Stimulated activated CD4-positive, alpha-beta T cell treated with anti-CD3 and anti-CD28 coated beads, Interleukin-15, amount 100 ng/mL, for 24 hours (primary cell): ENCODE measurements at places on chromosomes 2 and 18.

DNA sequence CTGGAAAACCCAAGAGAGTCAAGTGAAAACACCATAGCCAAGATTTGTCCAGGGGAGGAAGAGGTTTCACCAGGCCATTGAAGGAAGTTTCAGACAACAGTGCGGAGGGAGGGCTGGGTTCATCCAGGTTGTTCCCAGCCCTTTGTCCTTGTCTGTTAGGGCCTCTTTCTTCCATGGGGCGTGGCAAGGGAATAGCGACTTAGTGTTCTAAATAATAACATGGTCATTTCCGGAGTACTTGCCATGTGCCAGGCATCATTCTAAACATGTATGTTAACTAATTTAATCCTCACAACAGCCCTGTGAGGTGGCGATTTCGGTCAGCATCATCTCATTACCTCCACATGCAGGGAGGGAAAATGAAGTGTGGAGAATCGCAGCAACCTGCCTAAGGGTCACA is 77.3 kb downstream of the TCF7L1 start:
- DNase-seq: no peak

GRCh38 chr2:175048275-175048674 is 43.1 kb upstream of the CHN1 start:
- no peak for DNase-seq

DNA sequence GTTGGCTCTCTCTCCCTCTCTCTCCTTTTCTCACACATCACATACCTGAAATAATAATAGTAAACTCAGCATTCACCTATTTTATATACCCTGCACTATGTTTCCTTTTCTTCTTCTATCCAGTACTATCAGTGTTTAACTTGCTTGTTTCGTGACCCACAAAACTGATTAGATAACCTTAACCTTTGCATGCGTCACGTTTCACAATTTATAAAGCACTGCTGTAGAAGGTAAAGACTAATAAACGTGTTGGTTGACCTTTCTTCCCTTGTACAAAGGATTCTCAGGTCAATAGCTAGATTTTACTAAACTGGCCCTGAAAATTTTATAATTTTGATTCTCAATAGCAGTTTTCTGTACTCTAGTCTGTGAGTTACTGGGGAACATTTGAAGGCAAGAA is 791.7 kb downstream of the DPP10 start:
- DNase-seq: no peak

DNA sequence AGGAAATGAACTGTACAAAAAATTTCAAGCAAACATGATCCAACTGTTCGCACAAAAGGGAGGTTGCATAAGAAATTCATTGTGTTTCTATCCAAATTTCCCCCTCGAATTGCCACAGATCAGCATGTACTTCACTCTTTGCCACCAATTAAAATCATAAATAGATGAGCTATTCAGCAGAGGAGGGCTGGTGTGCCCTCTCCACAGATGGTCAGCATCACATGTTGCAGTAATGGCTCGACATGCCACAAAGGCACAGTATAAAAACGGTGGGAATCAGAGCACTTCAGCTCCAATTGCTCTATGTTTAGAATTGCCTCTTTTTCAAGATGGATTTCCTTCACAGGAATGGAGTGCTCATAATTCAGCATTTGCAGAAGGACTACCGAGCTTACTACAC is at the start of gene G6PC2:
Gene G6PC2, plus strand, starts transcription at position 289 of the 400 bp plus-strand sequence. Its CDS starts 41 bp downstream, at position 330.
- DNase-seq: no peak

- DNase-seq: no peak
Observed at GRCh38 chr2:203418271-203418670, 90.1 kb downstream of the ABI2 start.

DNA sequence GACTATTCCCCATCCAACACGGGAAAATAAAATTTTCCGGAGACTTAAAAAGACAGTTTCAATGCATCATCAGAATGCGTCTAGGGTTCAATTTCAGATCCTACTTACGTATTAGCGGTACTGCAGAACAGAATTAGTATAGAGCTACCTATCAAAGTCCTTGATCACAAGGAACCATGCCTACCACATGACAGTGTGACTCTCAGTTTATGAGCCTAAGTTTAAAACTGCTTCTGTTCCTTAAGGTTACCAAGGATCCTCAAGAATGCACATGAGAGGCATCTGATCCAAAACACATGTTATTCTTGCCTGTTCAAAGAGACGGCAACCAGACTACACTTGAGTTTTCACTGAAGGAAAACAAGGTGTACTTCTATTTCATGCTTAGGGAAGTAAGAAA is 369.7 kb downstream of the EPHA4 start:
- DNase-seq: no peak

DNA sequence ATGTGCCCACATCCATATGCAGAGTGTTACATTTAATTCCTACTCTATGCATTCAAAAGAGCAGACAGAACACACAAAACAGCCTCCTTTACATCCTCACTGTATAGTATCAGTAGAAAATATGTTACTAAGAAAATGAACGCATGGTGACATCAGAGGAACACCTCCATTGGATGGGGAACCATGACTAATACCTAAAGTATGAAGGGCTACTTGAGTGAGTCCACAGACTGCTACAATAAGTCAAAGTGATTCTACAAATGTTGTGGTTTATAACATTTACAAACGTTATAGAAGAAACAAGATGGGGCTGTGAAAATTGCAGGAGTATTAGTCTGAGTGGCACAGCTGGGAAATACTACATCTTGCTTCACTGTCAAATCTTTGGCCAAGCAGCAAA is 1830.9 kb upstream of the PIK3C3 start:
- no peak for DNase-seq

GRCh38 chr2:105904938-105905337 is 160.2 kb downstream of the NCK2 start:
- DNase-seq: no peak

DNA sequence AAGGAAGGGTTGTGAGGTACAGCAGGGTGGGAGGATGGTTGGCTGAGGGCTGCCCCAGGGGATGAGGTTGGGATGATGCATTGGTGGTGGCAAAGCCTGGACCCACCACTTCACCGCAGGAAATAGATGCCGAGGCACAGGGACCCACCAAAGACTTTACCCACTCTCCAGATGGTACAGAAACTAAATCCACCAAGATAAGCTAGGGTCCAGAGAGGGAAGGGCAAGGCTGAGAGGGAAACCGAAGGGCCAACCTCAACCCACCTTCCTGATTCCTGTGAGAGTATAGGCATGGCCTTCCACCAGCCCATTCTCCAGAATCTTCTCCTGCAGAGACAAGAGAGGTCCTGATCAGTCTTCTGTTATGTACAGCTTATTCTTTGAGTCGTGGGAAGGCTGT is 18.1 kb downstream of the CAPN14 start:
- no peak for DNase-seq

GRCh38 chr2:39455826-39456225 is 18.7 kb upstream of the MAP4K3 start:
- DNase-seq: no peak

GRCh38 chr2:158731386-158731785 is 63.7 kb upstream of the DAPL1 start:
- no peak for DNase-seq

DNA sequence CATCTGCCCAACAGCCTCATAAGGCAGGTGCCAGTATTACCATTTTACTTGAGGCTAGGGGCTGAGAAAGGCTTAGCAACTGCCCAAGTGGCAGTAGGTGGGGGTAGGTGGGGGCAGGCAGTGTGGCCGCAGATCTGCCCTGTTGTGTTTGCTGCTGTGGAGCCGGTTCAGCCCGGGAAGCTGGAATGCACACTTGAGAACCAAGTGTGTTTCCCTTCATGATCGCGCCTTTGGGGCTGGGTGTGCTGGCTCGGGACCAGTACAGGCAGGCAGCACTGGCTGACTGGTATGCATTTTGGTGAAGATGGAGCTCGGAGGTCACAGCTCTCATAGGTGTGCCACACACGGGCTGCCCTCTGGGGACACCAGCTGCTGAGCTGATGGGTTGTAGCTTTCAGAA is 85.1 kb downstream of the CABLES1 start:
- no peak for DNase-seq
